NCI-H1092 treated with DMSO at 0.1 percent for 48 hours (cell line): ENCODE measurements at places on chromosomes 12 and 14.

DNA sequence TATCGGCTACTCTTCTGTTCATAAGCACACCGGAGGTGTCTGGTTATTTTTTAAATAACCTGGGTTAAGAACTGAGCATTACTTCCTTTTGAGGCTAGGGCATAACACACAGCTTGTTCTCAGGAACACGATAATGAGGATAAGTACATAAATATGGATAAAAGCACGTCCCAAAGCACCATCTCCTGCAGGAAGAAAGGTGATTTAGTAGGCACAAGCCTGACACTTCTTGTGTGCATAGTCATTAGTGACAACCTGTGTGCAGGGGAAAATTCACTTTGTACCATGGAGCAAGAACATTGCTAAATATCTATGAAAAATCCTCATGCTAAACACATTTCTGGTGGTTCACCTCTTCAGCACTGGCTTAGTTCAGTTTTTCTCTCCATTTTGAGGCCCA, 166.5 kb downstream of the SNAPC1 start:
- no peak for DNase-seq

- no peak for DNase-seq
These were observed 19.5 kb downstream of the TAMALIN start for GRCh38 chr12:52026263-52026662.

DNA sequence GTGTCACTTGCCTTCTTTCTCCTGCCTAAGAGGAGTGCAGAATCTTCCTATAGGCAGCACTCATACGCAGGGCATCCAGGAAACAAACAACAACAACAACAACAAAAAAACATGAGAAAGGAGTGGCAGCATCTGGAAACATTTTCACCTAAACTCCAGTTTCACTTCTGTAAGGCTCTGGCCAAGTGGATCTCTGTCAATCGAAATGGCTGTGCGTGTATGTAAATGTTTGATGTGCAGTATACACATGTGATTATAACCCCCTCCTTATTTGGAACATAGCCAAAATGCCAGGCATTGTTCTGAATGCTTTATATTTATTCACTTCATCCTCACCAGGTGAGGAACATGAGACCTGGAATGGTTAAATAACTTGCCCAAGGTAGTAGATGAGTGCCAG, 76.8 kb downstream of the COX16 start:
- DNase-seq: no peak

DNA sequence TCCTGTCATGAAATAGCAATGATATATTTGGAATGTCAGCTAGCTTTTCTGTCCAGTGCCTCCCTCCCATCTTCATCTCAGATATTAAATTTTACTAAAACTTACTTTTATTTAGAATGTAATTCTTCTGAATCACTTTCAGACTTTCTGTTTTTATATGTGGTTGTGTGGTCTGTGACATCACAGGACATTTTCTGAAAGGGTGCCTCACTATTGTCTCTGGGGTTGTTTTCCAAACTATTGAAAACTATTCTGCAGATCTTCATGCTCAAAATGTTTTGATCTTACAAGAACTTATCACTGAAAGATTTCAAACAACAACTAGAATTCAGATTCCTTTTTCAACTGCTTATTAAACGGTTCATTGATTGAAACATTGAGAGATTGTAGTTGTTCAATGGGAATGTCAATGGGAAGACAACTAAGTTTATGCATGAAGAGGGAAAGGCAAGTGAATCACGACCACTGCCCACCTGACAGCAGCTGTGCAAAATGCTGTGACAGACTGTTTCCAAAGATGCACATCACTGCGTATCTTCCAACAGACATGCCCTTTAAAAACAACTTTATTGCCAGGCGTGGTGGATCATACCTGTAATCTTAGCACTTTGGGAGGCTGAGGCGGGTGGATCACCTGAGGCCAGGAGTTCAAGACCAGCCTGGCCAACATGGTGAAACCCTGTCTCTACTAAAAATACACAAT, 51.3 kb downstream of the KLRG1 start:
- DNase-seq: no peak

- DNase-seq: no peak
These were observed 16.3 kb upstream of the FLVCR2 start for GRCh38 chr14:75562089-75562488.

GRCh38 chr12:91177381-91177780, 5.2 kb downstream of the DCN start:
- DNase-seq: no peak

GRCh38 chr14:24327303-24327702, 7.6 kb downstream of the ADCY4 start:
- no peak for DNase-seq

GRCh38 chr12:48179466-48179865, 4.0 kb upstream of the CCDC184 start:
- no peak for DNase-seq

GRCh38 chr12:29086325-29087271, 62.5 kb upstream of the FAR2 start:
- no peak for DNase-seq
